Stomach (tissue), 19 donors: ENCODE measurements at places on chromosomes 4 and X. TPM values are rescaled to one million over a fixed set of nuclear protein-coding genes. Genes with fewer than 3 reads are reported as not detected.

The ZCCHC4 gene
- total RNA-seq, result 13.9 TPM

DNA sequence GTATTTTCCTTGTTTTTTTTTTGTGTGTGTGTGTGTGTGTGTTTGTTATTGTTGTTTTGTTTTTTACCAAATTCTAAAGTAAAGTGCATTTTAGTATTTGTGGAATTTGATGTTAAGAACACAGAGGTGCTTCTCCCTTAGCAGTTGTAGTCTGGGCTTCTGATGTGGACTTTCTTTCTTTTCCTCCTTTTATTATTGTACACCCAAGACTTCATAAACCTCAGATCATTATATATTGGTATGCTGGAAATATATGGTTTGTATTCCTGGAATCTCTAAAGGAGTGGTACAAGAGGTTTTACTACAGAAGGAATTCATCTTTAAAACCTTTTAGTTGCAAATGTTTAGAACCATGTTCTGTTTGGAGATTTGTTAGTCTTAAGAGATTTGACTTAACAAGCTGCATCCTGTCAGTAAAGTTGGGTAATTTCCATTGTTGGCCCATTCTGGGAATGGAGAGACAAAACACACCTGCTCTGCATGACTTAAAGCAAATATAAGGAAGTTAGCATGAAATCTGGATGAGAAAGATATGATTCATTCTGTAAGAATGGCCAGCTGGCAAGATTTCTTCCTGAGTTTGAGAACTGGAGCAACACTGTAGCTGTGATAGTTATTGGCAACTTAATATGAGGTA lies 64.0 kb downstream of the SMAD1 start:
- DNase-seq, result peak; percentile 43

- DNase-seq, result peak; percentile 12
Observed at GRCh38 chr4:13088726-13089658, 395.1 kb downstream of the RAB28 start.

GRCh38 chr4:73599182-73599581 lies 21.1 kb downstream of the RASSF6 start:
- peak; percentile 78 for DNase-seq

- peak; percentile 64 for DNase-seq
Observed at GRCh38 chr4:10015140-10015753, 6.0 kb downstream of the SLC2A9 start.
